Activated CD4-positive, alpha-beta T cell treated with anti-CD3 and anti-CD28 coated beads, Interleukin-2, amount 50 U/mL, for 16 hours (primary cell): ENCODE measurements at places on chromosomes 5 and 9.

DNA sequence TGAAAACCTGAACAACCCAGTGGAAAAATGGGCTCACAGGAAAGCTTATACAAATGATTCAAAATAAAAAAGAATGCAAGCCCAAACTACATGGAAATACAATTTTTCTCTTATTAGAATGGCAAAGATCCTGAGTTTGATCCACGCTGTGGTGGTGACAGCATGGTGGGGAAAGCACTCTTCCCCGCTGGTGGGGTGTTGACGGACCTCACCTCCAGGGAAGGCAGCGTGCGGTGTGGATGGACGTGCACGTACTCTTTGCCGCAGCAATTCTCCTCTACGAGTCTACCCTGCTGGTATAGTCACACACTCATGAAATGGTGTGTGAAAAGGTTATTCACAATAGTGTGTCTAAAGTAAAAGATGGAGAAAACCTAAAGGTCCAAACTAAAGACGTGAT lies 5.9 kb upstream of the ZFP62 start:
- DNase-seq, result no peak

DNA sequence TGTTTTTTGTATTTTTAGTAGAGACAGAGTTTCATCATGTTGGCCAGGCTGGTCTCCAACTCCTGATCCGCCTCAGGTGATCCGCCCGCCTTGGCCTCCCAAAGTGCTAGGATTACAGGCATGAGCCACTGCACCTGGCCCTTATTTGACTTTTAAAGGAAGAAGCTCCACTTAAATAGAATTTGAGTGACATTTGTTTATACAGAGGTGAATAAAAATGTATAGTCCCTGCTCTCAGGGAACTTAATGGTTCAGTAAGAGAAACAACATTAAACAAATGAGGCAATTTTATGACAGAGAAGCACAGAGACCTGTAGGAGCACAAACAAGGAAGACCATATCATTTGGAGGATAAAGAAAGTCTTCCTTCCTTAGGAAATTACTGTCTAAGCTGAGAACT lies 65.7 kb downstream of the C9orf152 start:
- DNase-seq, result no peak

DNA sequence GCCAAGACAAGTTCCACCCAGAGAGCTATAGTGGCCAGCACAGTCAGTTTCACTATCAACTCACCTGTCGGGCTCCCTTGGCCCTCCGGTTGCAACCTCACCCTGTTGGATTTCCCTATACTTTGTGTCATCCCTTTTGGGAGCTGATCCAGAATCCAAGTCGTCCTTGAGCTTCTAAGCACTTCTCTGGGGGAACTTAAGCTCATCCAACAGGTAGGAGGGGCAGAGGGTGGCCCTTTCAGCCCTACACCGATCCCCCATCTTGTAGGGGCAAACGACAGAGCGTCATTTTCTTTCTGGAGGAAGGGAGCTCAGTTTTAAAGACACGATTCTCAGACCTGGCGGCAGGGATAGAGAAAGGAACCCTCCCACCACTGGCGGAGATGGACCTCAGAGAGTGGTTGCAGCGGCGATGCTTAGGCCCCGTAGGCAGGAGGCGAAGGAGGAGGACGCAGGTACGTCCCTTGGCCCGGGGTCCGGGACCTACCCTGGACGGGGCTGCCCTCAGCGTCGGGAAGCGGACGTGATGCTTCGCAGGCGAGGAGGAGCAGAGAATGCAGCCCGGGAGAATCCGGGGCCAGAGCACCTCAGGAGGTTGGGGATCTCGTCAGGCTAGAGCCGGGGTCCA lies 519 bp downstream of the ZER1 start:
- DNase-seq, result peak; percentile 1

DNA sequence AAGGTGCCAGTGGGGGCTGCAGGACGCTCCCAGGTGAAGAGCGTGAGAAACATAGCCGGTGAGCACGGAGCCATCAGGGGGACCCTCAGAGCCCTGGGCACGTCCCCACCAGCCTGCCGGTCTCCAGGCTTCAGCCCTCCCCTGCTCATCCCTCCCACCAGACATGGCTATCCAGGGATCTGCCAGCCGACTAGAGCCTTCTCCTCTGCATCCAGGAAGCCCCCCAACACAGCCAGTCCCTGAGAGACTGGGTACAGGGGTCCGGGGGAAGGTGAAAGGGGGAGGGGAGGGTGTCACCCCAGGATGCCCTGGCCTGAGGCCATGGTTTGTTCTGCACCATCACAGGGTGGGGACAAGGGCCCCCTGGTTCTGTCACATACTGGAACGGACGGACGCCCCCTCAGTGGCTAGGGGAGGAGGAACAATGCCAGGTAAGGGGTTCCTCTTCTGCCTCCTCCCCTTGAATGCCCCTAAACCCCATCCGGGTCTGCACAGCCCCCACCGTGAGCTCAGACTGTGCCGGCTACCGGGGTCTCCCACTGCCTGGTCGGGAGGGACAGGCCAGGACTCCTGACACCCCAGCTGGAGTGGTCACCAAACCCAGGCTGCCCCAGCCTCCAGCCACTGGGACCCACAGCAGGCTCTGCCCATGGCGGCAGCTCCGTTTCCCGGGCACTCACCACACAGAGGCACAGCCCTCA lies 34.3 kb downstream of the NACC2 start:
- no peak for DNase-seq

GRCh38 chr5:109961751-109962150 lies 272.0 kb downstream of the MAN2A1 start:
- no peak for DNase-seq

DNA sequence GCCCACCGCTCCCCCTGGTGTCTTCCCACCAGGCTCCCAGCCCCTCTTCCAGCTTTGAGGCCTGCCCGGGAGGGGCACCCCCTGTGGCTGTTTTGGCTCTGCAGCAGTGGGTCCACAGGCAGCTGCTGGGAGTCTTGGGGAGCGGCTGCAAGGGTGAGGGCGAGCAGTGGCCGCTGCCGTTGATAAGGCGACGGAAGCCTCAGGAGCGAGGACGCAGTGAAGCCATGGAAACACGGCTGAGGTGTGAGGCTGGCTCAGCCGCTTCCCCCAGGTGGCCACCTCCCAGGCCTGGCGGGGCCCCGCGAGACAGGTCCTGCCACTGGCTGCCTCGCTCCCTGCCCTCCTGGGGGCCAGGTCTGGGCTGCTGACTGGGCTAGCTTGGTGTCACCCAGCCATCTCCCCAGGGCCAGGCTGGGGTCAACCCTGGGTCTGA lies 41.5 kb downstream of the CXXC5 start:
- no peak for DNase-seq

DNA sequence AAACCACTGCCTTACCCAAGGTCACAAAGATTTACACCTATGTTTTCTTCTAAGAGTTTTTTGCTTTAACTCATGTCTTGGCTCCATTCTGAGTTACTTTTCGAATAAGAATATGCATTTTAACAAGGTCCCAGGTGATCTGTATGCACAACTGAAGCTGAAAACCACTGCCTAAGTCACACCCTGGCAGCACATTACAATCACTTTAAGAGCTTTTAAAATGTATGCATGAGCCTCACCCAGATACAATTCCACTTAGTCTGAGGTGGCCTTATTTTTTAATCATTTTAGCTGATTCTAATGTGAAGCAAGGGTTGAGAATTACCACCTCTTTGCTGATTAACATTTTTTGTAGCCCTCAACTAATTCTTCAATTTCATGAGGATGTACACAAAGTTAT lies 29.5 kb downstream of the IDNK start:
- no peak for DNase-seq

DNA sequence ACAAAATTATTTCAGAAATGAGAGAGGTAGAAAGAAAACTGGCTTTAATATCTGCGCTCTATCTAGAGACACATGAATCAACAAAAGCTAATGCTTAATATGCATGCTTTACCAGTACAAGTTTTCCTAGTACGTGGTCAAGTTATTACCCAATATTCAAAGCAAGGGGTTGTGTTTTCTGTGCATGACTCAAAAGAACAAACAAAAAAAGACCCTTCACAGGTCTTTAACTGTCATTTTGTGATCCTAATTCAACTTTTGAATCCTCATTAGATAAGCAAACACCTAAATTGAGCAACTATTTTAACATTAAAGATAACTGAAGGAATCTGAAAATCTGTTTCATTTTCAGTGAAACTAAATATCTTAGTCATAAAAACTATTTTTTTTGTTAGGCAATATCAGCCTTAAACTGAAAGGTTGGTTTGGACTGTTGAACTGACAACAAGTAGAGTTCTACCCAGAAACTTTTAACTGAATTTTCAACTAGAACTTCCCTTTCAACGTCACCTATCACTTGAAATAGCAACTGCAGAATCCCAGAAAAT lies 12.5 kb downstream of the ST8SIA4 start:
- DNase-seq, result peak; percentile 82

DNA sequence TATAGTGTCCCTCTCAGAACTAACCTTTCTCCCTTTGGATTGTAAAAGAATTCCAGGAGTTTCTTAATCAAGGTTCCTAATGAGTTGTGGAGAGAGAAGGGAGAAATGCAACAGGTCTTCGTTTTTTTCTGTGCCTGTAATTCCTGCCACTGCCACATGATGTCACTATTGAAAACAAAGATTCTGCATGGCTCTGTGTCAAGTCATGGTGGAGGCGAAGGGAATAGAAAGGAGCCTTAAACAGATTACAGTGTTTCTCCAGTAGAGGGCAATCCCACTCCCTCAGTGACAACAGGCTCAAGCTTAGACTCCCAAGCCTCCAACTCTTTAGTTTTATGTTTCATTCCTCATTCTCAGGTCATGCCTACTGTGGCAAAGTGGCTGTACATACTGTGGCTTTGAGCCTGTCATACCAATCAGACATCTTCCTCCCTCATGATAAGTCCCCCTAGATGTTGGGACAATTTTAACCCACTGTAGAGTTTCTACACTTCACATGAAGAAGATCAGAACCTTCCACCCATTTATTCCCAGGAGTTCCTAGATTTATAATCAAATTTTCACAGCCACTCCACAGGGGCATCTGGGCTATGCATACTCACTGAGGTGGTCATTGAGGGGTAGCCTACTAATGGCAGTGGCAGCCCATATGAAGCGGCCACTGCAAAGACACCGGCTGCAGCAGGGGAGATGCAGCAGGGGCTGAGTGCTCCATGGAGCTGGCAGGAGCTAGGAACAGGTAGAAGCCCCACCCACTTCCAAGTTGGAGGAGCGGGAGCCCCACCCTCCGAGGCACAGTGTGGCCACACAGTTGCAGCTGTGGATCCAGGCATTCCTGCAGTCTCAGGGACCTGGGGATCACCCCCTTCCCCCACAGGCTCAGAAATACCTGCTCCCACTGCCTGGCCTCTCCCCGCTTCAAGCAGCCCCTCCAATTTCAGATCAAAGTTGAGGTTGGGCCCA lies 97.4 kb upstream of the TRIM32 start:
- DNase-seq, result peak; percentile 69
